Activated T-cell treated with anti-CD3 and anti-CD28 coated beads, Interleukin-2, amount 50 U/mL, for 72 hours (primary cell): ENCODE measurements at places on chromosomes 2 and 18. TPM values are rescaled to one million over a fixed set of nuclear protein-coding genes. Genes with fewer than 3 reads are reported as not detected.

Gene CDH2
- 0.07 TPM for total RNA-seq

Gene FOXI3
- not detected for total RNA-seq

Gene CD8A
- total RNA-seq, result 222 TPM

Gene SAG
- 0.02 TPM for total RNA-seq

Gene NT5DC4
- total RNA-seq, result 1.2 TPM

Gene FBLN7
- 22.3 TPM for total RNA-seq

Gene SLC5A7
- not detected for total RNA-seq

Gene NDC80
- total RNA-seq, result 113 TPM

Gene POTEE
- 0.32 TPM for total RNA-seq

Gene ST6GAL2
- not detected for total RNA-seq
